GOT3 (cell line): ENCODE measurements at places on chromosomes 6 and 20.

DNA sequence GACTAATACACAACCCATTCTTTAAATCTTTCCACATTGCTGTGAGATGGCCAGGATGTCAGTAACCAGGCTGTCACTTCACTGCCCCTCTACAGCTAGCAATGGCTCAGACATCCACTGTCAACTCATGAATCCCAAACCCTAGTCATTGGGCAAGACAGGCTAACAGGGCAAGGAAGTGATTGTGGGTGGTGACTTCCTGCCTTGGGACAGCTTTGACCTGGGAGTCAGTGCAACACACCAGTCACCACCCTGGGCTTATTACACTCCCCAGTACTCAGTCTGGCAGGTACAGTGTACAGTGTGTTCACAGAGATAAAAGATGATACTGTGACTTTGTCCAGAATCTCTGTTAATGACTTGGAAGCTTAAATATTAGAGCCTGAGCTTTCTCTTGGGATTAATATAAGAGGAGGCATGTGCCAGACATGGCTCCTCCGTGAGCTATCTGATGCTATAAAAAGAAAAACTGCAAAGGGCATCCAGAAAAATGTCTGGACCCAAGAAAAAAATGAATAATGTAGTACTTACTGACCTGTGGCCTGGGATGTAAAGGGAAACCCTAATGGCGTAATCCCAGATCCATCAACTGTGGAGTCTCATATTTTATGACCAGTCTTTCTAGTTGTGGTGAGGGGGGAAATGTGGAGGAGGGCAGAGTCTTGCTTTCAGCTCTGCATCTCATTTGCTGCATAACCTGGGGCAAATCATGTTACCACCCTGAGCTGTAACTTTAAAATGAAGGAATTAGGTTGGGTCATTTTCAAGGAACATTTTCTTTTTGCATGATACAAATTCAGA is 244.4 kb downstream of the SLC24A3 start:
- DNase-seq = no peak

GRCh38 chr6:110874880-110875547 is 429 bp downstream of the AMD1 start:
- peak; percentile 9 for DNase-seq

DNA sequence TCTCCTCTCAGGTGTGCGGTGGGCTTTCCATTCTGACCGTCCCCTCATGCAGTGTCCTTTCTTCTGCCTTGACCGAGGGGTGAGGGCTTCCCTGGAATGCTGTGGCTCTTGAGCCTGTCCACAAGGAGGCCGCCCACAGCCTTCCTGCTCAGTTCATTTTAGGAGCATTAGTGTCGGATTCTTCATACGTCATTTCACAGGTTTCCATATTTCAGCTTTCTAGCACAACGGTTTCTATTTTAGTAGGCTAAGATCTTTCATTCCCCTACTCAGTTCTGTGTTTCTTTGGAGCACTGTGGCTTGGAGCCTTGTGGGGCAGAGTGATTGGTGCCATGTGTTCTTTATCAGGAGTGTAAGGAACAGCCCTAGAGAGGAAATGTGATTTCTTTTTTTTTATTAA is 5.5 kb downstream of the PPP1R3G start:
- no peak for DNase-seq

- DNase-seq = no peak
Observed at GRCh38 chr6:58073263-58073662, 755.8 kb downstream of the PRIM2 start.

DNA sequence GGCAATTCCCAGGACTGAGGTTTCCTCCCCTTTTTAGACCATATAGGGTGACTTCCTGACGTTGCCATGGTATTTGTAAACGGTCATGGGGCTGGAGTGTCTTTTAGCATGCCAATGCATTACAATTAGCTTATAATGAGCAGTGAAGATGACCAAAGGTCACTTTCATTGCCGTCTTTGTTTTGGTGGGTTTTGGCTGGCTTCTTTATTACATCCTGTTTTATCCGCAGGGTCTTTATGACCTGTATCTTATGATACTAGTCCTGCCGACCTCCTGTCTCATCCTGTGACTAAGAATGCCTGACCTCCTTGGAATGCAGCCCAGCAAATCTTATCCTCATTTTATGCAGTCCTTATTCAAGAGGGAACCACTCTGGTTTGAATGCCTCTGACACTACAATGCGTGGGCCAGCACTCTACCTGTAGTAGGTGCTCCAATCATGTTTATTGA is 190.1 kb downstream of the KCNQ5 start:
- no peak for DNase-seq

GRCh38 chr20:50919567-50919966 is 11.7 kb downstream of the ADNP start:
- no peak for DNase-seq

GRCh38 chr20:62724692-62725595 is 16.3 kb downstream of the NTSR1 start:
- no peak for DNase-seq

GRCh38 chr6:129748212-129748900 is 38.4 kb upstream of the ARHGAP18 start:
- no peak for DNase-seq

DNA sequence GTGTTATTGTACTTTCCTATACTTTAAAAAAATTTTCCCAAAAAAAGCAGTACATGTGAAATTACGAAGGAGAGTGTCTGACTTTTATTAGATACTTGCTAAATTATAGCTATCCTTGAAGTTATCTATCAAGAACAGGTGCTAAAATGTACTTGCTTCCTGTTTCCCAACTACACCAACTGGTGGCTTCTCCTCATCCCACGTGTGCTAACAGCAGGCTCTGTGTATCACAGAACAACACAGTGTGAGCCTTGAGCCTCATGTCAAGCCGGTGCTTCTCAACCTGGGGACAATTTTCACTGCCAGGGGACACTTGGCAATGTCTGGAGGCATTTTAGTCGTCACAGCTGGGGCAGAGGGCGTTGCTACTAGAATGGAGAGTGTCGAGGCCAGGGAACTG is 36.2 kb upstream of the CDYL start:
- no peak for DNase-seq

GRCh38 chr20:23334111-23334510 is 16.5 kb upstream of the NXT1 start:
- DNase-seq = no peak

DNA sequence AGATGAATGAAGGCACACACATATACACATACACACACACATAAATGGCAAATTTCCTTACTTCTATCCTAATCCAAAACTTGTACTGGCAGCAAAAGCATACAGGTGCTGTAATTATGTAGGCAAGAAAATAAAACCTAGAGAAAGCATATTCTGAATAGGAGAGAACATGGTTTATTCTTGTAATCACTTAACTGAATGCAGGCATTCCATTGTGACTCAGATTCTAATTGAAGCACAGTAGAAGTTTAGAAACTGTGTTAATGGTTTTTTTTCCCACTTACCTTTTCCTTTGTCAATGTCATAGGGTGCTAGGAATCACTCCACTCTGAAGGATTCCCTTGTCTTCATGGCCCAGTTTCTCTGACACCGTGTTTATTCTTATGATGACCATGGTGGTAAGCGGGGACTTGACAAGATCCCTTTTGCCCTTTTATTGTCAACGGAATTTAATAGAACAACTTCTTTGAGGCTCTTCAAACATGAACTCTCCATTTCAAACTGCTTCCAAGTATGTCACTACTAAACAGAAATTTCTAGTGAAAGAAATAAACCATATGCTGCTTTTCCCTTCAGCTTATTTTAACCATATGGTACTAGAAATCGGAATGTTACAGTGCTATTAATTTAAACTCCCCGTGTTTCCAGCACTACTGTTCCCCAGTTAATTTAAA is 164.2 kb downstream of the OGFRL1 start:
- DNase-seq = no peak

GRCh38 chr6:39577446-39578165 is 147.6 kb downstream of the KIF6 start:
- no peak for DNase-seq

GRCh38 chr20:51731731-51732095 is 36.5 kb downstream of the ATP9A start:
- DNase-seq = no peak

DNA sequence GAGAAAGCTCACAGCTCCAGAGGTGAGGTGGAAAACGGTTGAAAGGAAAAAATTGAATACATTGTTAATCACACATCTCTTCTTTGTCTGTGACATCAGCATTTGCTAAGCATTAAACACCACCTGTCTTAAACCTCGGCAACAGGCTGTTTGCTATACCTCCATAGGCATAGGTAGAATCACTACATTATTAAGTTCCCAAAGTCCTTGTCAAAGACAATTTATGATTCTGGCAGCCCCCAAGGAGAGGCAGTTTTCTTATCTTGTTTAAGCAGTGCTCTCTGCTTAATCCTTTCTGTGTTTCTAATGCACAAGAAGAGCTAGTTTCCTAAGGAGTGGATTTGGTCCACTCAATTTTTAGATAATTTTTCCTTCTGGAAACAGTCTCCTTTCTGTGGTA is 249.7 kb downstream of the NKAIN2 start:
- DNase-seq = no peak

- DNase-seq = no peak
Observed at GRCh38 chr6:23305325-23305943, 736.1 kb downstream of the HDGFL1 start.

DNA sequence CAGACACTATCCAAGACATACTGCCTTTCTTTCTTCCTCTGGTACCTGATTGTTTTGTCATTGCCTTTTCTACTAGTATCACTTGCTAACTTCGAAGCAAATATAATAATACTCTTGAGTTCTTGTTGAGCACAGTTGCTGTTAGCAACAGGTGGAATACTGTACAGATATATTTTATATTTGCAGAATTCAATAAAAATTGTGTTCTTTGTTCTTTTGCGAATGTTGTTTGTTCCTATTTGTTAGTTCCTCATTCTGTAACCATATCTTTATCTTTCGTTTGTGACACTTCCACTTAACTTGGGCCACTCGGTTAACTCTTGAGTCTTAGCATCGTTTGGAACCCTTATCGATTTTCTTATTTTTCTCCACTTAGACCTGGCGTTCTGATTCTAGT is 868 bp downstream of the CYB5R4 start:
- no peak for DNase-seq

DNA sequence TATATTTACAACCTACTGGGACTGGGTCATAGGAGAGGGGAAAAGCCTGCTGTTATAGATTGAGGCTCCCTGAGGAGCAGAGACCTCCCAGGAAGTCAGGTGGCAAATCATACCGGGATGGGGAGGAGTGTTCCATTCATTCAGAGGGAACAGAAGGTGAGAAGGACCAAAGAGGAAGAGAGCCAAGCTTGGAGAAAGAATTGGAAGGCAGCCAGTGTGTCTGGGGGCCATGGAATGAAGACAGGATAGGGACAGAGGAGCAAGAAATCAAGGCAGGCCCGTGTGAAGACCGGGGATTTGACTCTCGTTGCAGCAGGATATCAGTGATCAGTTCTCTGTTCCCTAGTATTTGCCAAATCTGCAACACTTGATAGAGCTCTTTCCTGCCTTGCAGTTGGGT is 5.7 kb upstream of the ZNF217 start:
- DNase-seq = no peak

DNA sequence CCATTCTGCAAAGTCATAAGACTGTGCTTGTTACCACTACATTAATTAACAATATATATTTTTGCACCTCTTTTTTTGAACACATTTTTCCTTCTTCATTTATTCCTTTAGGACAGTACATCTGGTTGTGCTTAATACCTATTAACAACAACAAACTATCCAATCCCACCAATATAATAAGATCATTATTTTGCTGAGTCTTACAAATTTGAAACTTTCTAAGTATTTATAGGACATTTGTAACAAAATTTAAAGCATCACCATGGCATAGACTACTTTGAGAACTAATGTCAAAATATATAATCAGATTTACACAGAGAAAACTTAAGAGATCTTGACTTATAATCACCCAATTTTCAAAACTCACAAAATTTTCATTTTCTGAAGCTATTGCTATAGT is 47.9 kb downstream of the FILIP1 start:
- no peak for DNase-seq

GRCh38 chr6:141415896-141416295 is 716.8 kb upstream of the GJE1 start:
- DNase-seq = no peak

GRCh38 chr20:17925141-17925939 is 43.3 kb downstream of the SNX5 start:
- no peak for DNase-seq

GRCh38 chr6:41676431-41676830 is 38.2 kb downstream of the MDFI start:
- DNase-seq = no peak

DNA sequence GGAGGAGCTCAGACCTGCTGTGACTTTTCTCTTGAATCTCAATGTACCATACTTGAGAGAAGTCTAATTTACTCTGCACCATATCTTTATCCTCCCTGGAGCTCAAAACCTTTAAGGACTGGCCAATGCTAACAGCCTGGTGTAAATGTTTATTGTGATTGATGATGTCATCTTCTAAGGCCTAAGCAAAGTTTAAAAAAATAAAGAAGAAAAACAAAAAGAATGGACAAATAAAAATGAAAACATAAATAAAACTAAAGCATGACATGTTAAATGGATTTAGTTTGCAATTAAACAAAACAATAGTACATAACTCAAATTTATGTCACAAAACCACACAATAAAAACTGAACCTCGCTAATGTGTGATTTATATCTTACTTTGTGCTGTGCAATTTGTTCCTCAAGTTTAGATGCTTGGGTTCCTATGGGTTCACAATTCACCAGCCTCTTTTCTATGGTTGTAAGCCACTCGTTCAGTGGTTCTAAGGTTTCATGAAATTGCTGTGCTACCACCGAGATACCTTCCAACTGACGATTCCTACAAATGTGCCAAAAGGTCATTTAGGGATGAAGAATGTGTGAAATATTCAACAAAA is 113.0 kb downstream of the DST start:
- no peak for DNase-seq

- DNase-seq = no peak
Observed at GRCh38 chr6:112221561-112221960, 32.8 kb downstream of the LAMA4 start.

- DNase-seq = no peak
Observed at GRCh38 chr20:57564951-57565642, 4.2 kb downstream of the PCK1 start.

DNA sequence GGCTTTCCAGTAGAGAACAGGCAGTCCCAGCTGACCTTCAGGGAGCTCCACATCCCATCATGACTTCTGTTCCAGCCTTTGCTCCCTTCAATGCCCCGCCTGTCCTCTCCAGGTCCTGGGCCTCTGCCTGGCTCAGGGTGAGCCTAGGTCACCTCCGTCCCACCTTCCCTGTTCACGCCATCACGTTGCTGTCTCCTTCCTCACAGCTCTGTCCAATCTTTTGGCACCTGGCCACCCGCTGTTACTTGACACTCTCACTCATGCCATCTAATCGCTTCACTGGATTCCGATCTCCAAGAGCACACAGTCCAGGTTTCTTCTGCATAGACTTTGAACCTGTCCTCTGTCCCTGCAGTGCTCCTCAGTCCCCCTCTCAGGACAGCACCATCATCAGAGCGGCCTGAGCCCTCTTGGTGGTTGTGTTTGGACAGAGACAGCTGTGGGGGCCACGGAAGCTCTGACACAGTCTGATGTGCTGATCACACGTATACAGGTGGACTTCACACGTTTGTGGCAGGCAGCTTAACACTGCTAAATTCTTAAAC is 34.7 kb upstream of the TIAM2 start:
- no peak for DNase-seq

GRCh38 chr6:12379181-12379580 is 89.0 kb downstream of the EDN1 start:
- no peak for DNase-seq

GRCh38 chr6:82131441-82131840 is 116.1 kb downstream of the IBTK start:
- no peak for DNase-seq
